ENCODE measurements at places on chromosomes 1 and 21. TPM values are rescaled to one million over a fixed set of nuclear protein-coding genes. Genes with fewer than 3 reads are reported as not detected.

GRCh38 chr1:154081386-154082126 is 73.3 kb downstream of the NUP210L start:
- DNase-seq: no peak

DNA sequence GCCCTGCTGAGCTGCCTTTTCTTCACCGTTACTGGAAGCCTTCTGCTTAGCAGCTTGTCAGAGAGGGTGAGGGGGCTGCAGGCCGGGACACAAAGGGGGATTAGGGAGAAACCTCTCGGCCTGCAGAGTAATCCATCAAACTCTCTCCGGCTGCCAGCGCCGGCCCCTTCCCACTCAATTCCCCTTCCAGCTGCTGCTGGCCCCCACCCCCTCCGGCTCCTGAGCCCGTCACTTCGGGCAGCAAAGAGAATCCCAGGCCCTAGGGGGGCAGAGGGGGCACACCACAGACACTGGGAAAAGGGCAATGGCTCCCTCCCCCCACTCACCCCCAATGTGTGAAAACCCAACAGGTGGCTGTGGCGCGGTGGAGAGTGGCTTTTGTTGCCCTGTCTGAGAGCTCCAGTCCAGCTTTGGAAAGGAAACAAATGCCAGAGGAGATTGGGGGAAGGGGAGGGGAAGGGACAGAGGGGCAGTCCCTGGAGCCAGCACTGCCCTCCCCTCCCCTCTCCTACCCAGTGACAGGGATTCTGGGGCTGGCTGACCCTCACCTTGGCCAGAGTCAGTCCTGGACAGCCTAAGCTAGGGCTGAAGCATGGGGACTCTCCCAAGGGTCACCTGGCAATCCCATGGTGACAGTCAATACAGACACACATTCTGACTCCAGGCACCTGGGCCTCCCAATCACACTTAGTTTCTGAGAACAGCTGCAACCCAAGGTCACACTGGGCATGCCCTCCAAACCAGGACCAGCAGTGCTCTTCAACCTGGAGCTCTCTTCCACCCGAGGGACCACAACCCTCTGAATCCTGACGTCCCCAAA is 9.5 kb downstream of the SLC45A3 start:
- no peak for DNase-seq

DNA sequence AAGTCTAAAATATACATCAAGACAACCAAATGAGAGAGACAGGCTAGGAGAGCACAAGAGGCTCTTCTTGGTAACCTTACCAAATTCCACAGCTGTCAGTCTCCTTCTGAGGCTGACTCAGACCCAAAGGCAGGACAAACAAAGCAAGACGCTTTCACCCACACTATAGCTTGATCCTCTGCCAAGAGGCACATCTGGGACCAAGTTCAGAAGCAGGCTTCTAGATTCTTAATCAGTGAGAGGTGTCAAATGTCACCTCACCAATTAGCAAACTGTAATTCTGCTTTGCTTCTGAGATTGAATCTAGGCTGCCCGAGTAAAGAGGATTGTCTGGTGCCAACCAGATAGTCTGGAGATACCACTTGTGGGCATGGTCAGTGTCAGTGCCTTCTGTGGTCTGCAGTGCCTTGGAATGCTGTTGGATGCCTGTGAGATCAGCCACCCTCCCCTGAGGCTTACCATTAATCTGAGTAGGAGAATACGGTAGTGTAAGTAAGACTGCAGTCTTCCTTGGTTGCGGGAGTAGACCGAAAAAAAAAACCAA is 151.0 kb downstream of the FMN2 start:
- DNase-seq: no peak

GRCh38 chr1:208078752-208079151 is 165.4 kb downstream of the PLXNA2 start:
- DNase-seq: no peak

The KCTD3 gene
- 19.8 TPM for total RNA-seq

DNA sequence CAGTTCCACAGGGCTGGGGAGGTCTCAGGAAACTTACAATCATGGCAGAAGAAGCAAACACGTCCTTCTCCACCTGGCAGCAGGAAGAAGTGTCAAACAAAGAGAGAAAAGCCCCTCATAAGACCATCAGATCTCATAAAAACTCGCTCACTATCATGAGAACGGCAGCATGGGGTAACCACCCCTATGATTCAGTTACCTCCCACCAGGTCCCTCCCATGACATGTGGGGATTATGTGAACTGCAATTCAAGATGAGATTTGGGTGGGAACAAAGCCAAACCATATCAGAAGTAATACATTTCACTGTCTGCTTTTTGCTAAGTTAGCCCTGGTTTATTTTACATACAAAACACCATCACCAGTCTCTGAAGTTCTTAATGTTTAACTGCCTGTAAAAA is 68.5 kb downstream of the RBM11 start:
- no peak for DNase-seq

- DNase-seq: no peak
Observed at GRCh38 chr1:116767782-116768382, 13.7 kb downstream of the CD2 start.

GRCh38 chr1:1619917-1620361 is 4.6 kb downstream of the MIB2 start:
- DNase-seq: no peak

- DNase-seq: no peak
Observed at GRCh38 chr21:14675774-14676530, 129.8 kb upstream of the SAMSN1 start.

DNA sequence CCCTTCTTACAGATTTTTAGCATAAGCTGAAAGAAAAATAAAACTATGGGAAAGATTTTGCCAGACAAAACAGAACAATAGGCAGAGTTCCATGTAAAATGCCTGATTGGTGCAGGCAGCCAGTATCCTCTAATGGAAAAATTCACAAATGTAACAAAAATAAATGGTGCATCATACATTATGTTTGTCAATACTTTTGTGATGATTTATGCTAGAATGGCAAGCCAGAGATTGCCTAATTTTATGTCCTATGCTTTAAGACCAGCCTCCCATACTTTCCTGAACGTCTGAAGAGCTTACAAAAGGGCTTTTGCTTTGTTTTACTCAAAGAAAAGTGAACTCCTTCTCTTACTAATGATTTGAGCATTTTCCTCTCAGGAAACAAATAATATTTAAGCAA is 81.5 kb upstream of the KCNJ15 start:
- no peak for DNase-seq

DNA sequence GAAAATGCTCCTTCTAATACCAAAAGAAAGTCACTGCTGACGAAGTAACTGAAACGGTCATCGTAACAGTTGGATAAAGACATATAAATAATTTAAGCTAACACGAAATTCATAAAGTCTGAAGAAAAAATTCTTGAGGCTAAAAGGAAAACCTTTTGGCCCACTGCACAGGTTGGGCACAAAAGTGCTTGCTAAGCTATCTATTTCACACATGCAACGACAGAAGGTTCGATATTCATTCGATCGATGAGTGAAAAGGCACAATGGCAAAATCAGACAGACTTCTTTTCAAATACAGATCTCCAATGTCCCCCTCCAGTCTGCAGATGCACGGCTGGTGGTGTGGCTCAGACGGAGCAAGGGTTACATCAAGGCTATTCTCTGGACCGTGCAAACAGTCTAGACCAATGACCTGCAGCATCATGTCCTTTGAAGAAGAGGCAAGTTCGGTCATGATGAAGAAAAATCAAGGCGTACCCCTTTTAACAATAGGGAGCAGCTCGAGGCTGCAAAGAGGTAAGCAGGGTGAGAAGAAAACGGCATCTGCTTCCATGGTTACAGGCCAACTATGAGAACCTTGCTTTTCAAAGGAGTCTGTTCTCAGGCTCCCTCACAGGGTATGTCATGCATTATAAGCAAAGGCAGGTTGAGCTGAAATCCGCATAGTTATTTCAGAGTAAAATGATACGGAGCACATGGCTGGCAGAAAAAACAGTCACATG is 579.6 kb downstream of the USP25 start:
- DNase-seq: no peak

DNA sequence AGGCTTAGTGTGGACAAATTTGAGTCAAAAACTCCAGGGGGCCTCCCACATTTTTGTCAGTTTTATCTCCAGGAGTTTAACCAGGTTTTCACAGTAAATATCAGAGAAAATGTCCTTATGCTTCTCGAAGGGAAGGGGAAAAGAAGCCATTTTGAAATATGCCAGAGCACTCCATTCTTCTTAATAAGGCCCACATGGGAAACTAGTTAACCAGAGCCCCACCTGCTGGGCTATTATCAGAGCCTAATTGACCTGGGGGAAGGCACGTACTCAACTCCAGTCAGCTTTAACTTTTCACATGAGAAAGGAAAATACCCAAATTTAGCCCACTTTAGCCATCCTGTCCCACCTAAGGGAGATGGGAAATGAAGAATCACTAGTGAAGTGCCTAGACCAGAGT is 296.3 kb downstream of the PTBP2 start:
- no peak for DNase-seq

The C1orf87 gene
- 0.44 TPM for total RNA-seq

GRCh38 chr21:43829575-43830119 is 35.4 kb upstream of the AGPAT3 start:
- DNase-seq: no peak

The CLCA4 gene
- total RNA-seq: not detected

DNA sequence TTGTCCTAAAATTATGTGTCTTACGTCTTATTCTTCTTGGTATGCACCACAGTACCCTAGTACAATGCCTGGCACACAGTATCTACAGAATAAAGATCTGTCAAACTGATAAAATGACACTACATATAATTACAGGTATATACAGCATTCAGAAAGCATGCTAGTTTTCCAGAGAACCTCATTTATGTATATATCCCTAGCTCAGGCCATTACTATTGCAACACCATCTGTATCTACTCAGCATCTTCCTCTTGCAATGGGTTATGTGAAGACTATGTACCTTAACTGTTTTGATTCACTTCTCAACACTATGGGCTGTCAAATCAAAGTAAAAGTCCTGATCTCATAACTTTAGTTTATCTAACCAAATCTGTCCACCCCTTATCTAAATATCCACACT is 58.5 kb upstream of the GUCA2A start:
- DNase-seq: no peak

The KRTAP7-1 gene
- total RNA-seq: not detected

The MTF2 gene
- 22.3 TPM for total RNA-seq

- DNase-seq: no peak
Observed at GRCh38 chr1:80385650-80386049, 1379.1 kb upstream of the ADGRL4 start.

DNA sequence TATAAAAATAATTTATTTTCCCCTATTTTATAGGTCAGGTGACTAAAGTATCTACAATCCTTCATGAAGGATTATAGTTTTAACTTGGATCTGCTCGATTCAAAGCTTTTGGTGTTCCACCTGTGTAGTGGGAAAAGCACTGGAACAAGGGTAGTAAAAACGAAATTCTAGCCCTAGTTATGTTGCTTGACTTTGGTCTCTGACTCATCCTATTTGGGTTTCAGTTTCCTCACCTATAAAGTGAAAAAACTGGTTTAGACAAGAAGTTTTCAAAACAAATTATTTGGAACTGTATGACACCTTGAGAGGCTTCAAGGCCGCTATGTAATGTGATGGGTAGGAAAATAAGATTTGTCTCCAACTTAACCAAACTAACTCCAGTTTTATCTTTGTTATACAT is 505.2 kb upstream of the ZRANB2 start:
- no peak for DNase-seq

The CD84 gene
- total RNA-seq: 39.7 TPM
